ENCODE measurements at places on chromosomes 3 and 15.

- DNase-seq, result no peak
Observed at GRCh38 chr3:23077126-23077525, 126.0 kb upstream of the UBE2E2 start.

- DNase-seq, result no peak
Observed at GRCh38 chr3:20319551-20319950, 133.5 kb upstream of the SGO1 start.

DNA sequence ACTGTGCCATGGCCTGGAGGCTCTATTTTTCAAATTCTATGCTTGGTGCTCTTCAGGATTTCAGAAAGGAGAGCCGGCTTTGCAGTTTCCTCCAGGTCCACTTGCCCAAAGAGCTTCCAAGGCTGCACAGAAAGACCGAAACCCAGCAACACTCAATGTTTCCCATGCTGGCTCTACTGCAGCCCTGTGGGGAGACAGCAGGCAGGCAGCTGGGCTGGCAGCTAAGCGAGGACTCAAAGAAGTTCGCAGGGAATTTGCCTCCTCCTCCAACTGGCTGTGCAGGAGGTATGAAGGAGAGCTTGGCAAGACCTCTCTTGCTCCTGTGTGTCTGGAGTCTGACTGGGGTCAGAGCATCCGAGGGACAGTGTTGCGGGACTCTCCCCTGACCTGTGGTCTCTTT is 17.4 kb upstream of the ITGA11 start:
- DNase-seq, result no peak

DNA sequence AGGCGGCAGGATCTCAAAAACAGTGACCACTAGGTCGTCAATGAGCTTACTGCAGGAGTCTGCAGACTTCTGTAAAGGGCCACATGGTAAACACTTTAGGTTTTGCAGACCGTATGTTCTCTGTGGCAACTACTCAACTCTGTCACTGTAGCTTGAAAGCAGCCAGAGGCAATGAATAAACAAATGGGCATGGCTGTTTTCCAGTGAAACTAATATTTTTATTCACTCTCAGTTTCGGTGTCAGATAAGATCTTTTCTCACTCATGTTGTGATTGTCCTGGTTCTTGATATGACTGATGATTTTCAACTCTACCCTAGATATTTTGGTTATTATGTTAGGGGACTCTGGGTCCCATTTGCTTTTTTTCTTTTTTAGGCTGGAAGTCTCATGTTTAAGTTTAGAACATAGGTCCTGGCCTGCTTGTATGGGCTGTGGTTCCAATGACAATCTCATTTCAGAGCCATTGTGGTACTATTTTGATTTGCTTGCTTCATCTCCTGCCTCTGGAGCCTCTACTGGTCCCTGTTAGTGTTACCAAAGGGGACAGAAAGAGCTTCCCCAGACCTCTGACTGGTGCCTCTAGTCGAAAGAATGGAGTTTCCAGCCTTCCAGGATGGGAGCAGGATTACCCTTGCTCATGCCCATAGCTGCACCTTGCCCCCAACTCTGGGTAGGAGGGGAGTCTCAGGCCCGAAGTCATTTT is 222.0 kb downstream of the STT3B start:
- no peak for DNase-seq

- DNase-seq, result no peak
Observed at GRCh38 chr15:93088200-93088980, 621 bp downstream of the RGMA start.
